ENCODE measurements at places on chromosomes 3 and 15. TPM values are rescaled to one million over a fixed set of nuclear protein-coding genes. Genes with fewer than 3 reads are reported as not detected.
A peak's percentile ranks its signal among the peaks of the same experiment; 100 is the strongest.

- no peak for DNase-seq
These were observed 400.4 kb upstream of the THBS1 start for GRCh38 chr15:39180483-39180933.

- no peak for DNase-seq
These were observed 24.1 kb downstream of the SHC4 start for GRCh38 chr15:48939648-48940047.

The A4GNT gene
- total RNA-seq = not detected

The GOLGA8G gene
- total RNA-seq = 0.09 TPM

The ZNF660 gene
- 18.8 TPM for total RNA-seq

- DNase-seq = peak; percentile 84
These were observed 53.4 kb upstream of the ATP2B2 start for GRCh38 chr3:10558736-10559135.

GRCh38 chr3:32401126-32401525 is 9.5 kb downstream of the CMTM7 start:
- no peak for DNase-seq

All from cerebellum (tissue), 4 donors.